ENCODE measurements at places on chromosomes 6 and 20.

DNA sequence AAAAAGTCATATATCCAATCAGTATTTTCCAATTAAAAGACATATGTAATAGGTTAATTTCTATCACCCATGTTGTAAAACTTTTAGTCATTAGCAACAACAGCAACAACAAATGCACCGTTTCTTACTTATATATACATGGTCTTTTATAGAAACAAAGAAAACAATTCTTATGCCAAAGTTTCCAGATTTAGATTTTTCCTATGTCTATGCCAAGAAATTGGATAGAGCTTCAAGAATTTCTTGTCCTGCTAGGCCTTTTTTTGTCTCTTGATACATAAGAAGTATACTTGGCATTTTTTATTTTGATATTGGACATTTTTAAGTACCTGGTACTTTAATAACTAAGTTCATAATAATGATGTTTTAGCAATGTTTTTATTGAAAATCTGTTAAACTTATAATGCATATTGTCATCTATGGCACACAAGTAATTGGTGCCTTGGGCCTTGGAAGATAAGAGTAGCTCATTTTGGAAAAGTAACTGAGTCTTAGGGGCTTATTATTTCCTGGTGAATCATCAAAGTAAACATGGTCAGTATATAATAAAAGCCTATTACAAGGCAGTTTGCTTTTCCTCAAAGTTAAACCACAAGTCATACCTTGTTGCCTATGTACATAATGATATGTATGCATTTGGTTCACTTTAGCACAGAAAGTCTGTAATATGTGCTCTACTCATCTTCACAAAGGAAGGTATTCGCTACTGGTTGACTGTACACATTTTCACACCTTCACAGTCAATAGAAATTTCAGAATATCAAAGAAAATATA, 10.1 kb upstream of the FRK start:
- no peak for DNase-seq

DNA sequence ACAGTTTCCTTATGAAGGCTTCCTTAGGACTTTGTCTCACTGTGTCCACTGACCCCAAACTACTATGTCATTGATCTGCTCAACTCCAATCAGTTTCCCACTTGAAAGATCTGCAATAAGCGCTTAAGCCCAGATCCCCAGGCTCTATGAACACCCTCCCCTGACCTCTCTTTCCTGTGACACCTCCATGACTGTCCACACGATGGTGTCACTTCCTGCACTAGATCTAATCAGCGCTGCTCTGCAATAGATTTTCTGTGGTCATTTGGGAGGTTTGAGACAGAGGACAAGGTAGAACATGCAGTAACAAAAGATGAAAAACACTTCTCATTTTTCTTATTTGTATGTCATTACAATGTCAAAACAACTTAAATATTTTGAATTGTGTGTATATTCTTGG, 304.6 kb upstream of the AGPAT4 start:
- no peak for DNase-seq

DNA sequence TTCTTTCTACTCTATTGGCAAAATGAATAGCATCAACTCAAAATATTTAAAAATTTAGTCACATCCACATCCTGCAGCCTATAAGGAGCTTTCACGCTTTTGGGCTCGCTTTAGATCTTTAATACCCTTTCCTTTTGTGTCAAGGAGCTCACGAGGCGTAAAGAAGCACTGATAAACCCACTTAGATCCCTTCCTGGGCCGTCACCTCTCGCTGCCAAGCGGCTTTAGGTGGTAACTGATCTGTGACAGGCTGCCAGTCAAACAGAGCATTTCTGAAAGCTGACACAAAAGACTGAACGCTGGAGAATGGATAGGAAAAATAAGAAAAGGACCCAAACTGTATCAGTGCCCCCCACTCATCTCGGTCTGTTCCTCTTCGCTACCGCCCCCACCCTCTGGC, 385.7 kb upstream of the MMS22L start:
- no peak for DNase-seq

GRCh38 chr6:135195522-135195921, 14.4 kb downstream of the MYB start:
- DNase-seq, result no peak

- DNase-seq, result no peak
Observed at GRCh38 chr6:132085731-132086130, 134.6 kb upstream of the CCN2 start.

DNA sequence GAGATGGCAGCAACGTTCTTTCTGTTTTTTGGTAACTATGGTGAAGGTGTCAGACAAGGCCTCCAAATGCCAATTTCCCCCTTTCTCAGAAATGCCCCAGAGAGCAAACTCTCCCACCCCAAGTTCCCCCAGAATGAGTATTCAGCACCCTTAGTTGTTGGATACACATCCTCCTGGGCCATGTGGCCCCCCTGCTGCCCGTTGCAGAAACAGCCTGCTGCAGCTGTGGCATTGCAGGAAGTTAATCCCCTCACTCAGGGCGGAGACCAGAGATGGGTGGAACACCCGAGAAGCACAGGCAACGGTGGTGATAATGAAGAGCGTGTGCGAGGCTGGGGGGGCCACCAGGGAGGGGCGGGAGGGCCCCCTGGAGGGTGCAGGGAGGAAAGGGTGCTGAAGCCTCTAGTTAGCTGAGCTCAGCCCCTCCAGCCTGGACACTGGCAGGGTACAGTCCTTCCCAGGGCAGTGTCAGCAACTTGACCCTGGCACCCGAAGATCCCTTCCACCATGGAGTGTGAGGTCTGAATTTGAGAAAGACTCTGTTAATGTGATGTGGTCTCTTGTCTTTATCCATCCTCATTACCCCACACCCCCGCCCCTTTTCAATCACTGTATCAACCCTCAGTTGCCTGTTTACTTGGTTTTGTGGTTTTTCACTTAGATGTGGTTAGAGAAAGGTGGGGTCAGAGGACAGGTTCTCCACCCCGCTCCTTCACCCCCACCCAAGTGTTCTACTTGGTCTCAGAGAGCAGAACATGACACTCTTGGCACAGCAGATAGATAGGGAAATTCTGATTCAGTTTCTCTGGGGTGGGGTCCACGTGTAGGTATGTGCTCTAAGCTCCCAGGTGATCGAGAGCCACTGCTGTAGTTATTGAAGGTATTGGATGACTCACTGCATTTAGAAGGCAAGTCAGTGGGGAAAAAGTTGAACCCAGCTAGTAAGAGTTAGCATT, 208.8 kb upstream of the SUPT3H start:
- peak; percentile 65 for DNase-seq

DNA sequence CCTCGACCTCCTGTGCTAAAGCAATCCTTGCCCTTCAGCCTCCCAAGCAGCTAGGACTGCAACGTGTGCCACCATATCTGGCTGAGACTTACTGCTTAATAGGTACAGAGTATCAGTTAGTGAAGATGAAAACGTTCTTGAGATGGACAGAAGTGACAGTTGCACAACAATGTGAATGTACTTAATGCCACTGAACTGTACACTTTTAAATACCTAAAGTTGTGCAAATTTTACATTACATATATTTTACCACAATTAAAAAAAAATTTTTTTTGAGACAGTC, 25.9 kb downstream of the NUDT3 start:
- DNase-seq, result no peak
